ENCODE measurements at places on chromosomes 11 and 22. TPM values are rescaled to one million over a fixed set of nuclear protein-coding genes. Genes with fewer than 3 reads are reported as not detected.

Gene RTN4RL2
- total RNA-seq: 99.6 TPM

Gene TALDO1
- 399 TPM for total RNA-seq

Gene PNPLA3
- 1.5 TPM for total RNA-seq

Gene TIGD3
- total RNA-seq: 0.82 TPM

Gene TSSK2
- not detected for total RNA-seq

Gene RASL10A
- total RNA-seq: 0.87 TPM

Gene SPON1
- not detected for total RNA-seq

Gene GP1BB
- total RNA-seq: 1.5 TPM

Gene GNAZ
- total RNA-seq: 2.3 TPM

Gene OR51A7
- not detected for total RNA-seq

Gene LRRC56
- total RNA-seq: 0.54 TPM

Gene OOSP3
- total RNA-seq: not detected

Gene C11orf87
- total RNA-seq: not detected

Gene PNPLA5
- not detected for total RNA-seq

All from A549 treated with Mapracorat at 1 μM for 4 hours (cell line).